Activated effector memory CD4-positive, alpha-beta T cell treated with Interleukin-2 at 50 U/mL for 16 hours (primary cell): ENCODE measurements at places on chromosomes 1 and 21.

DNA sequence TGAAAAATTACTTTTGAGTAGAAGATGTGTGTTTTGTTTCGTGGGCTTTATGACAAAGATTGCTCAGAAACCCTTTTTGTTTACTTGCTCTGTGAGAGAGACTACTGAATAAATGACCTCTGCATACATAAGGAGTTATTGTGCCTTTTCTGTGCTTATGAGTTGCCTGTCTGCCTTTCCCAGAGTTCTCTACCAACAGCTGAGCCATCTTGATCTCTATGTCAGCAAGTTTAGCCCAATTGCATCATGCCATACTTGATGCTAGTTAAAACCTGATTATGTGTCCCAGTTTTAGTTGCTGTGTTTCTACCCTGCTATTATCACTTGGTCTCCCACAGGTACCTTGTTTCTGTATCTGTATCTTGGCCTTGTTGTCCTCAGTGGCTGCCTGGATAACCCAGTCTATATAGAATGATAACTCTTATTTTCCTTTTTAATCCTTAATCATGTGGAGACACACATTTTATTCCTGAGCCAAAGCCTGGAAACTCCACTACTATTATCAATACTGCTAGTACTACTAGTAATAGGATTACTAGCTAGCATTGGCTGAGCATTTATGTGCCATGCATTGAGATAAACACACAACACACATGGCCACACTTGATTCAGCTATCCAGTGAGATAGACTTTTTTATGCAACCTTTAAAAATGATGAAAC is 28.7 kb upstream of the GNG12 start:
- DNase-seq, result no peak

- DNase-seq, result no peak
Measured at GRCh38 chr1:101150670-101151069, 86.1 kb upstream of the S1PR1 start.

DNA sequence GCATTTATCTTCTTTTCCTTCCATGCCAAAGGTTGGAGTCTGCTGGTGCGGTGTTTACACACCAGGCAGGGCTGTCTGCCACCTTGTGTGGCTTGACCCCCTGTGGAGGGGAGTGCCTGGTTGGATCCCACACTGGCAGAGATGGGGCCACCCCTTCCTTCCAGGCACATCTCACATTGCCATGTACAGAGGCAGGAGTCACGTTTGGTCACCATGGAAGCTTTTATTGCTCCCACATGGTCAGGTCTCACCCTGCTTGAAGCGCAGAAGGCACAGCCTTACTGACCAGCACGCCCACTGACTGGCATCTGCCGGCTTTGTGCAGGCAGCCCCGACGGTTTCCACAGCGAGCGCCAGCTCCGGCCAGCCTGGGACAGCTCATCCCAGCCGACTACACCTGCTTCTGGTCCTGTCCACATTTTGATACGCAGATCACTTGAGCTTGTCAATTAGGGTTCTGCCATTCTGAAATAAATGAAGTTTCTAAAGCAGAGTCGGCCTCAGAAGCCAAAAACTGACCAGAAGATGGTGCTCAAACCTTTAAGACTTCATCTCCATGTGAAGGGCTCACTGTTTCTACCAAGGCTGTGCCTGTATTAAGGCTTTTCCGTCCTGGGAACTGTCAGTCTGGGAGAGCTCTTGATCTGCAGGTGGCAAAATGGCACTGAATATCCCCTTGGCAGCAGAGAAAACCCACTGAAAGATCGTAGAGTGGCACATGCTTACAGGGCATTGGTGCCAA is 35.6 kb upstream of the EPHA8 start:
- no peak for DNase-seq

DNA sequence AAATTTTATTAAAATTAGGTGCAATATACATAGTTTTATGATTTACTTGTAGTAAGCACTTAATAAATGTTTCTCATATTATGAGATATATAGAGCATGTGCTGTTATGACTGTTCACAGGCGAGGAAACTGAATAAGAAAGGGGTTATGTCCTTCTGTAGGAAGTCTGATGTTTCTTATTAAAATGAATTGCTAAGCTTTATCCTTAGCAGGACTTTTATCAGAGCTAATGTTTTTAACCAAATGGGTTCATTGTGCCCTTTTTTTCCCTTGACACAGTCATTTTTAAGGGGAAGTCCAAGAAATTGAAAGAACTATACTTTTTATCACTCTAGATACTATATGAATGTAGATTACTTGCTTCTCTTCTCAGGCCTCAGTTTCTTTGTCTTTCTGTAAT is 285.2 kb downstream of the PTPRC start:
- no peak for DNase-seq

DNA sequence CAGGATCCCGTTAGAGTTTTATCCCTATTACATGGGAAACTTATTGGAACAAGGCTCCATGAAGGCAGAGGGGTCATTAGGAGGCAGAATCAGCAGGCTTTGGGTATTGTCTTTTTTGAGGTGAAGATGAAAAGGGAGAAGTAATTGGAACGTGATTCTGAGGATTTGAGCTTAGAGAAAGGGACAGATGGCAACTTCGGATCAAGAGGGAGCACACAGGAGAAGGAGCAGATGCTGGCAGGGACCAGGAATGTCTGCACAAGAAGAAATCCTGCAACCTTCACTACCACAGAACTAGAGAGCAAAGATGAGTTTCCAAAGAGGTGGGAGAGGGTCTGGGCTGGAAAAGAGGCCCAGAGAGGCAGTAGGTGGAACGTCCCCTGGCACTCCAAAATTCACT is 202.8 kb downstream of the RRAGC start:
- DNase-seq, result no peak
